ENCODE measurements at places on chromosomes 2 and 18.

GRCh38 chr2:190785334-190785733 lies 95.3 kb upstream of the GLS start:
- no peak for DNase-seq

GRCh38 chr2:100214265-100214971 lies 72.0 kb upstream of the AFF3 start:
- no peak for DNase-seq

DNA sequence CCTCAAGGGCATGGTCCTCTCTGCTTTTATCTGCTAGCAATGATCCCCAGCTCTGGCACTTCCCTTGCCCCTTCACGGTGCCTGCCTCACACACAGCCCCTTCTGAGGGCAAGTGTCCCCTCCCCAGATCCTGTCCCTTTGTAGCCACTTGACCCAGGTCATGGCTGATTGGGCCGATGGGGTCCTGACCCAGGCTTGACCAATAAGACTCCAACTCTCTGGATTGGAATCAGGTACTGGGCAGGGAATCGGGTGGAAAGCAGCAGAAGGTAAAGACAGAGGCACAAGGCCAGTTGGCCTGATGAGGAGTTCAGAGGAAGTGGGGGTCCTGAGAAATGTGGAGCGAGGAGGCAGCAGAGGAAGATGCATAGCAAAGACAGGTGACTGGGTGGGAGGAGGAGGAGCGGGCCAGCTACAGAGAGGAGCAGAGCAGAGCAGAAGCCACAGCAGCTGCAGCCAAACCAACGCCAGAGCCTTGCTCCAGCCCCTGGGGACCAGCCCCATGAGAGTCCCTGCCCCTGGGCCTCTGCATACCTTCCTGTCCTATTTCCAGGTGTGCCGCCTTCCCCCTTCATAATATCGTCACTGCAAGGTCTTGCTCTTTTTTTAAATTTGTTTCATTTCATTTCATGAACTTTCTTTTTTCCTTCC lies 39.1 kb downstream of the CAPN13 start:
- no peak for DNase-seq

GRCh38 chr2:238790126-238790832 lies 57.6 kb upstream of the TWIST2 start:
- no peak for DNase-seq

DNA sequence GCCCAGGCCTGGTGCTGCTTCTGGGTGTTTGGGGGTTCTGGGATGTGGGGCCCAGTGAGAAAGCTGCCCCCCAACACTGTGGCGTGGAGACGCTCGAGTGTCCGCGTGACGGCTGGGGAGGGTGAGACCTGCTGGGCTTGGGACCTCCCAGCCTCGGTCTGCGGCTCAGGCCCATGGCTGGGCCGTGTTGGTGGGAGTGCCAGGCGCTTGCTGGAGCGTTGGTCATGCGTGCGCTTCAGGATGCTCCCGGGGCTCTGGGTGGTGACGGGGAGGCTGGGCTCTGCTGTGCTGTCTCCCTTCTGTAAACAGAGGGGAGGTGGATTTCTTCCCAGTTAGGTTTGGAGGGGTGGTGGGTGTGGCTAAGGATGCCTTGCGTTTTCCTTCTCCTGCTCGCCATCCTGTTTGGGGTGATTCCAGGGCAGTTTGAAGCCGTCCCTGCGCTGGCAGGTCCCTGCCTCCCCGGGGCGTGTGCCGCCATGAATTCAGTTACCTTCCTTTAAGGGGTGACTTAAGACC lies 606 bp downstream of the GAL3ST2 start:
- DNase-seq: no peak

GRCh38 chr2:5666798-5667197 lies 25.4 kb upstream of the SOX11 start:
- DNase-seq: no peak

DNA sequence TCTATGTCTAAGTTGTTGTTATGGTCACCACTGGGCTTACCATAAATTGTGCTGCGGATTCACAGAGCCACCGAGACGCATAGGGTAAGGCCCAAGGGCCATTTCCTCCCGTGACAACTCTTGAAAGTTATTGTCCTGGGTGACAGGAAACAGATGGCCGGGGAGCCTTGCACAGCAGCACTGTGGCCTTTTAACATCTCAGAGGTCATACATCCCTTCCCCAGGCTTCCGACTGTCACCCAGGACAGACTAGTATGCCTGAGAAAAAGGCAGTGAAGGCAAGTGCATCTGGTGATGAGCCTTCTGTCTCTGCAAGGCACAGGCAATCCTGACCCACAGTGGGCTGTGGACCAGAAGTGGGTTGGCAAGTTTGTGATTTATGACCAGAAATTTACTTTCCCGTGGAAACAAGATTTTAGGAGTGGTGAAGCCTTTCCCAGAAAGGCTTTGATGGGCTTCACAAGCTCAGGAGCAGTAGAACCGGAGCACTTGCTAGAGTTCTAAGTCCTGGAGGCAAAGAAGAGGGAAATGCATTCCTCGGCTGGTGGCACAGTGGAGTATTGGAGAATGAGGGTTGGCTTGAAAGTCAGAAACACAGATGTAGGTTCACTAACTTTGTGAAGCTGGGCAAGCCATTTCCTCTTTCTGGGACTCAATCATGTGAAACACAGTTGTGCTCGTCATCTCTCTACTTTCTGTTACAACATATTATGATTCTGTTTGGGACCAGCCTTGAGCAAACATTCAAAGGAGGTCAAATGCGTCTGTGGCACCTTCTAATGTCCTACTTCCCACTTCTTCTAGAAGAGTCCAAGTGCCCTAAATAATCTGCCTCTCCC lies 2.0 kb upstream of the CAPN14 start:
- no peak for DNase-seq

GRCh38 chr18:58863539-58864145 lies 1.0 kb upstream of the ZNF532 start:
- no peak for DNase-seq

DNA sequence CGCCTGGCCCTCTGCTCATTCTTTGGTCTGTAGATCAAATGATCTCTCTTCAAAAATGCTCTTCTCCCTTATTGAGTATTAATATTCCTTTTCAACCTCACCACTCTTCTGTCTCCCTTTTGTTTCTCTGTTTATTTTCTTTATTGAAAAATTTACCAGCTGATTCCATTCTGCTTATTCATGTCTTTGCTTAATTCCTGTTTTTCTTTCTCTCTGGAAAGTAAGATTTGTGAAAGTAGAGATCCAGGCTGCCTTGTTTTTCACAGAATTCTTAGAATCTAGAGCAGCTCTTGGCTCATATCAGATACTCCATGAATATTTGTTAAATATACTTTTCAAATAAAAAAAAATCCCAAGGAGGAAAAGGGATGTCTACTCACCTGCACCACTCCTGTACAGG lies 157.0 kb downstream of the DOCK10 start:
- no peak for DNase-seq

GRCh38 chr2:216130346-216130971 lies 21.3 kb downstream of the XRCC5 start:
- no peak for DNase-seq
